ENCODE measurements at places on chromosomes 7 and 10. TPM values are rescaled to one million over a fixed set of nuclear protein-coding genes. Genes with fewer than 3 reads are reported as not detected.

GRCh38 chr7:78605119-78605518 is 806.5 kb downstream of the PHTF2 start:
- no peak for DNase-seq

The LIPJ gene
- polyA plus RNA-seq = 0.31 TPM

GRCh38 chr7:42456267-42456666 is 219.3 kb upstream of the GLI3 start:
- DNase-seq = no peak

The EPHB4 gene
- 93.4 TPM for polyA plus RNA-seq

DNA sequence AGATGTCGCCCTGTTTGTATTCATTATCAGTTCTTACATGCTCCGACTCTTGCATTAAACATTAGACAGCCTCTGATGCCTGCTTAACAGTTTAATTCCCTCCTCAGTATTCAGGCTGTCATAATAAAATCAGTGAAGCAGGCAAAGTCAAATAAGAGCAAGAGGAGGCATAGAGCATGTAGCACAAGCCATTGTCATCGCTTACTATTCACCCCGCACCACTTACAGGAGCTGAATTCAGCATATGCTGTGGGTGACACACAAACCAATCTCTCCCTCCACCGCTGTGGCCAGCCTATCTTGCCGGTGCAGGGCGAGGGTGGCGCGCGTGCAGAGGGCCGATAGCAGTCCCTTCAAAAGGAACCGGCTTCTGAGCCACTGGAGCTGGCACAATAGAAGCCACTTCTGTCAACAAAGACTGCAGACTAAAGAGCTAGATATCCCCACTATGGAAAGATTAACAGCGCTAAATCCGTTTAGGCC is 433.2 kb upstream of the MGMT start:
- DNase-seq = no peak

GRCh38 chr7:136062625-136063325 is 85.6 kb upstream of the MTPN start:
- peak; percentile 45 for DNase-seq

GRCh38 chr10:88147000-88147798 is 283.8 kb downstream of the PTEN start:
- DNase-seq = peak; percentile 48

GRCh38 chr7:156039971-156040677 is 227.9 kb upstream of the SHH start:
- no peak for DNase-seq

The SPDYE2 gene
- polyA plus RNA-seq = 6.1 TPM

GRCh38 chr10:4763960-4764428 is 62.0 kb upstream of the AKR1E2 start:
- DNase-seq = no peak

GRCh38 chr7:47254081-47254977 is 327.6 kb downstream of the TNS3 start:
- peak; percentile 64 for DNase-seq

The STEAP4 gene
- 17.9 TPM for polyA plus RNA-seq

GRCh38 chr10:6058682-6059475 is 3.3 kb downstream of the IL2RA start:
- DNase-seq = no peak

- DNase-seq = no peak
Measured at GRCh38 chr10:95466436-95466835, 94.7 kb downstream of the SORBS1 start.

GRCh38 chr7:157318015-157318706 is 18.6 kb upstream of the DNAJB6 start:
- no peak for DNase-seq

DNA sequence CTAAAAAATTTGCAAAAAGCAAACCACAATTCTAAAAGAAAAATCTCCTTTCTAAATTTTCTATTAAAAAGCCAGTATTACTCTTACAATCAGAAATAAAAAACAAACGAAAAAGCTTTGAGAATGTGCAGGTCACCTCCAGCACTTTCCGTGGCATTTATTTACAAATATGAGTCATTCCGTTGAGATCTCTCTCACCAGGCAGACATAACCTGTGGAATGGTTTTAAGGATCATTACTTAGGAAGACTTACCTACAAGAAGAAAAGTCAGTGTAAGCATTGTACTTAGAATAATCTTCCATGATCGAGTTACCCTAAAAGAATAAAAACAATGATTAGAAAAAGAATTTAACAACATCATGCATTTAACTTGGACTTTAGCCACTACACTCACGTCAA is 3.3 kb downstream of the SUN3 start:
- no peak for DNase-seq

The SLC16A12 gene
- polyA plus RNA-seq = 1.6 TPM

GRCh38 chr10:118032564-118032963 is 14.2 kb downstream of the RAB11FIP2 start:
- DNase-seq = no peak

DNA sequence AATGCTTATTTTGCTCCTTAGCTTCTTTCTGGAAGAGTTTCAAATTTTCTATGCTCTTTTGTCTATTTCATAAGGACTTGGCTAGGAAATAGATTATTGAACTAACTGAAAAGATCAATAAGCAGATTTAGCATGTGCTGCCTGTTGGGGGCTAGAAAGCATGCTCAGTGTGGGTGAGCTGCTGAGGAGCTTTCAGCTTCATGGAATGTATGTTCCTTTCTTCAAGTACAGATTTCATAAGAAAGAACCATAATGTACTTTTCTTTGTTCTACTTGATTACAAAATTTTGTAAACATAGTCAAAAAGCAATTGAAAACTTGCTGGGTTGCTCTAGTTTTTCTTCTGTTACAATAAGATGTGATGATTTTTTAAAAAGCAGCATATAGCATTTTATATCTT is 73.8 kb downstream of the TAF3 start:
- no peak for DNase-seq

The VAX1 gene
- not detected for polyA plus RNA-seq

DNA sequence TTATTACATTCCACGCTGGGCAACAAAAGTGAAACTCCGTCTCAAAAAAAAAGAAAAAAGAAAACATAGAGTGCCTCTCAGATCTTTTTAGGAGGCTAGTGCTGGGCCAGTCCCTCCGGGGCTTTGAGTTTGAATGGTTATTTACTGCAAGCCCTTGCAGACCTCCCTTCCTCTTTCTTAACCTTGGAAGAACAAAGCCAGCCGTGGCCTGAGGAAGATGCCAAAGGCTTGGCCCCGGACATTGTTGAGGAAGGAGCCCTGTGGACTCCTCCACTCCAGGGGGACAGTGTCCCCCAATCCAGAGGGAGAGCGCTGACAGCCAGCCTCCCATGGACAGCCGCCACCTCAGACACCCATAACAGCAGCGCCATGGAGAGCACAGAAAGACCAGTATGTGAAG is 5.0 kb downstream of the TSPAN33 start:
- DNase-seq = no peak

- DNase-seq = no peak
Measured at GRCh38 chr7:35495844-35496243, 199.1 kb downstream of the HERPUD2 start.

GRCh38 chr7:39317107-39317506 is 249.1 kb upstream of the YAE1 start:
- DNase-seq = no peak

The CHRM2 gene
- 0.22 TPM for polyA plus RNA-seq

- DNase-seq = no peak
Measured at GRCh38 chr7:99498546-99498944, 1.5 kb downstream of the ZNF394 start.

The TMEM140 gene
- 16.4 TPM for polyA plus RNA-seq

GRCh38 chr7:98235901-98236300 is 16.1 kb downstream of the TECPR1 start:
- DNase-seq = no peak

- DNase-seq = no peak
Measured at GRCh38 chr7:63025815-63026214, 972.8 kb upstream of the ZNF722 start.

The AKR1C4 gene
- polyA plus RNA-seq = not detected

- no peak for DNase-seq
Measured at GRCh38 chr7:87474533-87475358, 734 bp downstream of the ABCB4 start.

The ELFN1 gene
- polyA plus RNA-seq = 2.8 TPM

The PRRT4 gene
- 1.8 TPM for polyA plus RNA-seq

DNA sequence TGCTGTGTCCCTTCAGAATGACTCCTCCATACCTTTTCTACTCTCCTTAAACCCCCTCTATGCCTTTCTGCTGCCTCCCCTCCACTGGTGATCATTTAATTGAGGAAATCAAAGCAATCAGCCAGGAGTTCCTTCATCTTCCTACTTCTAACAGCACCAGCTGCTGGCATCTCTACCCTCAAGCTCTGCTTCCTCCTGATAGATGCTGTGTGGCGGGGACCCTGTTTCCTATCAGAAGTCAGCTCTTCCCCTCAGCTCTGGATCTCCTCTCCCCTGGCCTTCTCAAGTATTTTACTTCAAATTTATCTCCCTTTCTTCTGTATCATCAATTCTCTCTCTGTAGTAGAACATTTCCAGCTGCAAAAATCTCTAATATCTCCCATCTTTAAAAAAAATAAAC is 183.7 kb downstream of the ELMO1 start:
- DNase-seq = no peak

The PAPOLB gene
- 0.04 TPM for polyA plus RNA-seq

DNA sequence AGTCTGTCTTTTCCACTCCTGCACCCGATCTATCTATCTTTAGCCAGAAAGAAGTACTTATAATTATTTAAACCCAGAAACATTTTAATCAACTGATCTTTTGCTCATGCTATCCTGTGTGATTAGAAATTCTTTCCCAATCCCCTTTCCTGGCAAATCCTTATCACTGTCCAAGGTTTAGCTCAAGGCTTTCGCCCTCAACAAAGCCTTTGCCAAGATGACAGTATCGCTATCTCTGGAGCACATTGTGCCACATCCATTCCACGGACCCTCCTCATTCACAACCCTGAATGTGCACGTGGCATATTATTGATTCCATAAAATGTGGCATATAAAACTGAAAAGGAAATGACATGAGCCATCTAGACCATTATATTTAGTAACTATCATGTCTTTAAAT is 71.3 kb downstream of the PTN start:
- DNase-seq = no peak

- DNase-seq = no peak
Measured at GRCh38 chr10:85811405-85811804, 555.2 kb downstream of the GRID1 start.

GRCh38 chr10:11331726-11332125 is 279.7 kb downstream of the USP6NL start:
- no peak for DNase-seq

DNA sequence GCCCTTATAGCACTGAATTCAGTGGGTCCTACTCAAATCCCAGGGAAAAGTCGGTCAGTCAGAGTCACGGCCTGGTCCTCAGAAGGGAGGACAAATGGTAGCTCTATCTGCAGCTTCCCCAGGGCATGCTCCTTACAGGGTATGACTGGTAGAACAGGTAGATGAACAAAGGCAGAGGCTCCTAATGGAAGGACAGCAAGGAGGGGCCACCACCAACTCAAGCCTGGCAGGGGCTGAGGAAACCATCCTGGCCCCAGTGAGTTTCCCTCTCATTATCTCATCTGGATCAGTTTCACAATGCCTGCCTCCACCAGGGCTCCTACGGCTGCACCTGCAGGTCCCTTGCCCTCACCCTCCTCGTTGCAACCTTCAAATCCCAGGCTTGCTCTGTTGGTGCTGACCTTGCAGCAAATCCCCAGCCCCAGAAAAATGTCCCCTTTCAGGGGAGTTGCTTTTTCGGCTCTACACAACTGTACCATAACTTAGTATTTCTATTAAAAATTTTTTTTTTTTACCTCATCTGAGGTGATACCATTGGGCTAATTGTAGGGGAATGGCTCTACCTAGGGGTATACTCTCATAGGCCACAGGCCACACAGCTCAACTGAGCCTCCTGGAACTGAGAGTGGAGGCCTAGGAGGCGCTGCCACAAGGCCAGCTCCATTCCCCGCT is 2.4 kb upstream of the MYO1G start:
- DNase-seq = no peak

DNA sequence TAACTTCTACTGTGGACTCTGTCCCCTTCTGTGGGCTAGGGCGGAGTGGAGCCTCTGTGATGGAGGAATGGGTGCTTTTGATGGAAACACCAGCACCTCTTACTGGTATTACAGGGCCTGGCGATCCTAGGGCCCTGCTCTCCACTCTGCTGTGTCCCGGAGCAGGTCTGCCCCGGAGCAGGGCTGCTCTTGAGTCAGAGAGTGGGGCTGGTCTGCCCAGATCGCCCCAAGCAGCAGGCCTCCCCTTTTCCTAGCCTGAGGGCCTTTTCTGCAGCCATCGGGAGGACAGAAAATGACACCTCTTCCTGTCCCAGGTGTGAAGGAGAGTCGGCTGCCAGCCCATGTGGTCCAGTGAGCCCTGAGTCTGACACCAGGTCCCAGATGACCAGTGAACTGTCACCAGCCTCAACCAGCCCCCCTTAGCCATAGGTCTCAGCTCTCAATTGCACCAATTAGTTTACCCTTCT is 1.4 kb downstream of the ZNF282 start:
- DNase-seq = no peak

The IGFBP3 gene
- polyA plus RNA-seq = 48.3 TPM

- no peak for DNase-seq
Measured at GRCh38 chr7:139768249-139768824, 9.5 kb downstream of the HIPK2 start.

The PAX4 gene
- not detected for polyA plus RNA-seq

GRCh38 chr7:138478499-138478908 is 18.4 kb downstream of the TRIM24 start:
- DNase-seq = no peak

DNA sequence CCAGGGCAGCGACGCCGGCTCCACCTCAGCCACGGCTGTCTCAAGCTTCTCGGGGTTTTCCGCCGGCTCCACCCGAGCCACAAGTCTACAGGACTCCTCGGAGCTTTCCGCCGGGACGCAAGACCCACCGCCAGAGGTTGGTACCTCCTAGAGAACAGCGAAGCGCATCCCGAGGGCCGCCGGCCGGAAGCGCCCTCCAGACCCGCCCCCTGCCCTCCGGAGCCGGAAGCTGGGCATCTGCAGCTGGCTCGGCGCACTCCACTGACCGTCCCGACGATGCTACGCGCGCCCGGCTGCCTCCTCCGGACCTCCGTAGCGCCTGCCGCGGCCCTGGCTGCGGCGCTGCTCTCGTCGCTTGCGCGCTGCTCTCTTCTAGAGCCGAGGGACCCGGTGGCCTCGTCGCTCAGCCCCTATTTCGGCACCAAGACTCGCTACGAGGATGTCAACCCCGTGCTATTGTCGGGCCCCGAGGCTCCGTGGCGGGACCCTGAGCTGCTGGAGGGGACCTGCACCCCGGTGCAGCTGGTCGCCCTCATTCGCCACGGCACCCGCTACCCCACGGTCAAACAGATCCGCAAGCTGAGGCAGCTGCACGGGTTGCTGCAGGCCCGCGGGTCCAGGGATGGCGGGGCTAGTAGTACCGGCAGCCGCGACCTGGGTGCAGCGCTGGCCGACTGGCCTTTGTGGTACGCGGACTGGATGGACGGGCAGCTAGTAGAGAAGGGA is at the start of gene MINPP1:
MINPP1 (plus strand) TSS at position 254 of the 726 bp plus-strand sequence; CDS start at position 277, 23 bp downstream.
- peak; percentile 82 for DNase-seq

Data from right lung (tissue), 10 donors.